NCI-H1694 (cell line): ENCODE measurements at places on chromosomes 12 and 14.
A peak's percentile ranks its signal among the peaks of the same experiment; 100 is the strongest.

DNA sequence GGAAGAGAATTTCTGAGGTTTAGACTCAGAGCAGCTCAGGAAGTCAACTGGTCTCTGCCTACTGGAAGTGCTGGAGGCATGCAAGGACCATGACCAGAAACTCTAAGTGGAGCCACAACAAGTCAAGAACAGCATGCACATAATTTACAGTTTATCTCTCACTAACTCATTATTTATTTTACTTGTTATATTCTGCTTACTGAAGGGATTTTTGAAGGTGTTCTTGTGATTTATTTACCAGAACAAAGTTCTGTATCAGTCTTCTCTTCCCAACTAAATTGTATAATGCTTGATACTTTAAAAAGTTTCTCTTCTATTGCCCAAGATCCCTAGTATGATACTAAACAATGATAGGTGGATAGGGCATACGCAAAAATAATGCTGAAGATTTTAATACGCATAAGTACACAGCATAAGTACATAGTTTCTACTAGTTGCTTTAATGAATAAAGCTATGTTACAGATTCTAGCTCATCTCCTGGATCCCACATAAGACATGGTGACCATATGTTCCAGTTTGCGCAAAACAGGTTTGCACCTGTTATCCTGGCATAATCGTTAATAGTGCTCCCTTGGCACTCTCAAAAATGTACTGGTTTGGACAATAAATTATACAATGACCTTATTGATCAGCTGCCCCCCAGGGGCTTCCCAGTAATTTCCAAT lies 11.6 kb upstream of the SPTB start:
- peak; percentile 37 for DNase-seq

- no peak for DNase-seq
Observed at GRCh38 chr12:116261525-116262100, 15.9 kb downstream of the MED13L start.

GRCh38 chr14:51547260-51547659 lies 104.5 kb upstream of the FRMD6 start:
- no peak for DNase-seq

DNA sequence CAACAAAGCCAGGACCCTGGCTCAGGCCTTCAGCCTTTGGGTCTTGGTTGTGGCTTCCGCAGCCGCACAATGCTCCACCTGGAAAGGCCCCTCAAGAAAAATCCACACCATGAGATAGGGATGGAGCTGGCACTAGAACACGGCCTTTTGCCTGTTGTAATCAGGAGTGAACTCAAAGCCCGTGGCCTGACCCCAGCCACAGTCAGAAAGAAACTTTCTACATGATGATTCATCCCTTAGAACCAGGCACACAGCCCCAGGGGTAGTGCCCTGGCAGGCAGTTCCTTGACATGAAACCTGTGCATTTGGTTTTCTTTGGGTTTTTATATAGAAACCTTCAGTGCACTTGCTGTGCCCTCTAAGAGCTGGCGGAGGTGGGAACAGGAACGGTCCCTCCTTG lies 5.1 kb downstream of the CLMN start:
- no peak for DNase-seq

DNA sequence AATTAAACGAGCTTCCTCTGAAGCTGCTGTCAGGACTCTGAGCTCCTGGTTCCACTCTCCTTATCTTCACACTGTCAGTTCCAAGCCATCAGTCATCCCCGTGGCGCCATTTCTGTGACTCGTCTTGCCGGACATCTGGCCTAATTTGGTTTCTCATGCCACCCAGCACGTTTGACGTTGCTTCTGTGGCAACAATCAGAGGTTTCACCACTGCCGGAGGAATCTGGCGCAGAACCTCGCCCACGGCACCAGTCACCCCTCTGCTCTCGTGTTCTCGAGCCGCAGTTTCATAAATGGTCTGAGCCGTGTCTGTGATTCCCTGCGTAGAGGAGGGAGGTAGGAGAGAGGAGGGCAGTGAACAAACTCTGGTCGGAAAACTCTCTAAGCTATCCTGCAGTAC lies 29.7 kb downstream of the BDKRB1 start:
- no peak for DNase-seq

DNA sequence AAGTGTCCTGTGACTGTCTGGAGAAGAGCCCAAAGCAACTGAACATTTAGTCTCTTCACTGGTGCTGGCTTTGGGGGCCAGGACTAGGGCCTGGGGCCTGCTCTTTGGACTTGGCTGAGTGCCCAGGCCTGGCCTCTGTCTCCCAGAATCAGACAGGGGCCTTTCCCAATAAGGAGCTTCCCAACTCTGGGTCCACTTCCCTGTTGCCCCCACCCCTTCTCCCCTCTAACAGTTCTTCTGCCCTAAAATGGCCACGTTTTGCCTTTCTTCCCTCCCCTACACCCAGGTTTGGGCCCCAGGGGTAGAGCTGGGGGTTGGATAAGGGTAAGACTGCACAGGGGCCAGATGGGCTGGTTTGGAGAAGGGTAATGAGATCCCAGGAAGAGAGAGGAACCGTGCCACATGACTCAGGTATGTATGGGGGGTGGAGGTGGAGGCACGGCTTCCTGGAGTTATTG lies 10.0 kb upstream of the ITGA5 start:
- no peak for DNase-seq

- DNase-seq: no peak
Observed at GRCh38 chr12:120688527-120689071, 1.6 kb downstream of the MLEC start.

DNA sequence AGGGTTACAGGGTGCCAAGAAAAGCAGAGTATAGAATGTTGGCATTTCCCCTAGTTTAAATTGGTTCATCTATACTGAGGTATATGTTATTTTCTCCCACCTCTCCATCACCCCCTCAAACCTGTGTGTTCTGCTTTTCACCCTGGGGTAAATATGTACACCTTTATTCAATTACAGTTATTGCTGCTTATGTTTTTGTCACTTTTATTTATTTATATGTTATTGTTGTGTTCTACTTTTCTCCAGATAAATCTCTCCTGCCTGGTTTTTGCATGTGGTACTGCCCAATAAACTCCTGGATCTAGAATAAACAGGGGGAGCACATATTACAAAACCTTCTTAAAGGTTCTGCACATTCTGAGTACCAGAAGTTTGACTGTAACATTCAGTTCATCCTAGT lies 122.1 kb upstream of the NPAS3 start:
- no peak for DNase-seq
